Muscle of back (tissue), 13 donors: ENCODE measurements at places on chromosomes 13 and 19. TPM values are rescaled to one million over a fixed set of nuclear protein-coding genes. Genes with fewer than 3 reads are reported as not detected.

DNA sequence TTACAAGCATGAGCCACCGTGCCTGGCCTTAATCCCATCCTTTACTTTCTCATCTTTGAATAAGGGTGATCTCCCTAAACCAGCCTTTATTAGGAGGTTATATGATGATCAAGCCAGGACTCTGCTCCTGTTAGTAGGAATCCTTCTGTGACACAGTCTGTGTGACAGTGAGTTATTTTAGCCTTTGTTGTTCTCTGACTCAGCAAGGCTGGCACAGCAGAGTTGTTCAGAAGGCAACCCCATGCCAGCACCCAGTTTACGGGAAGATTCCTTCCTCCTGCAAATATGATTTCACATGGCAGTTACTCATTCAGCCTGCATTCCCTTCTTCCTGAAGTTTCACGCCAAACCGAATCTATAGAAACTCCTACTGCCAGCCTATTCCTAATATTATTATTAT is 10.5 kb upstream of the MIER2 start:
- no peak for DNase-seq

- DNase-seq: no peak
These were observed 81.2 kb downstream of the NHLRC3 start for GRCh38 chr13:39119422-39119821.

DNA sequence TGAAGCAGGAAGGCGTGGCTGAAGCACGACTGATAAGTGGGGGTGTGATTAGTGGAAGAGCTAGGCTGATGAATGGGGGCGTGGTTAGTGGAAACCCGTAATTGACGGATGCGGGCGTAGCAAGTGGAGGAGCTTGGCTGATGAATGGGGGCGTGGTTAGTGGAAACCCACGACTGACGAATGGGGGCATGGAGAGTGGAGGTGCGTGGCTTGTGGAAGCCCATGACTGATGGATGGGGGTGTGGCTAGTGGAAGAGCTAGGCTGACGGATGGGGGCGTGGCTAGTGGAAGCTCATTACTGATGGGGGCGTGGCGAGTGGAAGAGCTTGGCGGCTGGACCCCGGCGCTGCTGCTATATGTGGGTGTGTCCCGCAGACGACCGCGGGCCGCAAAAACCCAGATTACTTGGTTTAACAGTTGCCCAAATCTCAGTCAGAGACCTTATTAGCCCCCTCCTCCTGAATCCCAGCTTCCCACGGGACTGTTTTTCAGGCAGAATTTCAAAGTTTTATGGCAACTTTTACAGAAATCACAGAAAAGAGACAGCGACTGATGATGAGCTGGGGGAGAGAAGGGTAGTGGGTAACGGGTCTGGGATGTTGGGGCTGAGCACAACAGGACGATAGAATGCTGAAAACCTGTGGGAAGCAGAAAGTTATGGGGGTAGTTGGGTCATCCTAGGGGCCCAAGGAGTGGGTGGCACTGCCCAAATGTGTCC is 9.0 kb upstream of the MEIS3 start:
- DNase-seq: peak; percentile 97

DNA sequence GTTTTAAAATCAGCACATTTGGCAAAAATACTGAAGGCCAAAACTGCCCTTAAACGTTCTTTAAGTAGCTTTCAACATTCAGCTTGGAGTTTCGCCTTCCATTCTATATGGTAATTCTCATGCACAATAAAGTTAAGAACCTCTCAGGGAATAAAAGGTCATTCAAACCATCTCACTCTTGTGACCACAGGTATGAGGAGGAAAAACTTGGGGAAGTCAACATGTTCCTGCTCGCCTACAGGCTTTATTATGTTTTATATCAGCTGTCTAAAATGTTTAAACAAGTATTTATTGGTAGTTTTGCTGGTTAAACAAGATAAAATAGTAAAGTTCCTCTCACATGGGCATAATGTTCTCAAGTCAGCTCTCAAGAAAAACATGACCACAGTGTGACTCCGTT is 19.9 kb upstream of the TM9SF2 start:
- DNase-seq: no peak

The PEAK3 gene
- 0.10 TPM for polyA plus RNA-seq

DNA sequence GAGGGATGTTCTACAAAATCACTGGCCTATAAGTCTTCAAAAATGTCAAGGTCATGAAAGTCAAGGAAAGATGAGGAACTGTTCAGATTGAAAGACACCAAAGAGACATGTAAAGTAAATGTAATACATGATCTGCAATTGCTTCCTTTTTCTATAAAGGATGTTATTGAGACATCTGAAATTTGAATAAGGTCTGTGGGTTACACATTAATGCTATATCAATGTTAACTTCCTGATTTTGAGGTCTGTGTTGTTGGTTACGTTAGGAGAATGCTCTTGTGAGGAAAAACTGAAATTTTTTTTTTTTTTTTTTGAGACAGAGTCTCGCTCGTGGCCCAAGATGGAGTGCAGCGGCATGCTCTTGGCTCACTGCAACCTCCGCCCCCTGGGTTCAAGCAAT is 197.4 kb downstream of the RGCC start:
- no peak for DNase-seq

- DNase-seq: no peak
These were observed 103.3 kb downstream of the DLEU7 start for GRCh38 chr13:50740052-50740741.

The FRY gene
- polyA plus RNA-seq: 50.4 TPM

- peak; percentile 55 for DNase-seq
These were observed 13.3 kb upstream of the CACNG6 start for GRCh38 chr19:53977991-53978731.

- no peak for DNase-seq
These were observed 49.3 kb downstream of the LIG4 start for GRCh38 chr13:108166078-108166477.

The SIGLEC7 gene
- 0.46 TPM for polyA plus RNA-seq

DNA sequence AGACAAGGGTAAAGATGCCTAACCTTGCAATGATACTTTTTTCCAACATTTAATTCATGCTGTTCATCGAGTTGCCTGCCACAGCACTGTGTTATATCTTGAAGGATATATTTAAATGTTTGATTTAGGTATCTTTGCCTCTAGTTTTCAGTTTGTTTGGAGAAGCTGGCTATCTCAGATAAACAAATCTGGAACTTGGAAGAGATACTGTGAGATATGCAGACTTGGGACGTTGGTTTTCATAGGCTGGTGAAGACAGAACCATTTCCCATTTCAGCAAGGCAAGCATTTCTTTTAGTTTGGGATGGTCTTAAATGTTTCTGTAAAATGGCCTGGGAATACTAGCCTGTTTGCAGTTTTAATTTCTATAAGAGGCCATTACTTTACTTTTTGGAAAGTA is 3.3 kb downstream of the RNASEH2B start:
- DNase-seq: no peak

DNA sequence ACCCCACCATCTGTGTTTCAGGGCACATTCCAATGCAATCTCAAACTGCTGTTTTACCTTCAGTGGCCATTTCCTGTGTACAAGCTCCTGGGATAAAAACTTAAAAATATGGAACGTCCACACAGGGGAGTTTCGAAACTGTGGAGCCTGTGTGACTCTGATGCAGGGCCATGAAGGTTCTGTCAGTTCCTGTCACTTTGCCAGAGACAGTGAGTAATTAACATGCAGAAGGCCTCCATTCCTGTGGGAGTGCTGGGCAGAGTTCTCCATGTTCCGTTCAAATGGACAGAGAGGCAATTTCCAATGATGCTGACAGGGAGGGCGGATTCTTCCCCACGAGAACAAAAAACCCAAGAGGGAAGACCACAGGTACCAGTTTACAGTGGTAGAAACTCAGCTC is 24.4 kb downstream of the WDR88 start:
- no peak for DNase-seq

GRCh38 chr13:43905435-43906031 is 25.8 kb downstream of the LACC1 start:
- peak; percentile 81 for DNase-seq

DNA sequence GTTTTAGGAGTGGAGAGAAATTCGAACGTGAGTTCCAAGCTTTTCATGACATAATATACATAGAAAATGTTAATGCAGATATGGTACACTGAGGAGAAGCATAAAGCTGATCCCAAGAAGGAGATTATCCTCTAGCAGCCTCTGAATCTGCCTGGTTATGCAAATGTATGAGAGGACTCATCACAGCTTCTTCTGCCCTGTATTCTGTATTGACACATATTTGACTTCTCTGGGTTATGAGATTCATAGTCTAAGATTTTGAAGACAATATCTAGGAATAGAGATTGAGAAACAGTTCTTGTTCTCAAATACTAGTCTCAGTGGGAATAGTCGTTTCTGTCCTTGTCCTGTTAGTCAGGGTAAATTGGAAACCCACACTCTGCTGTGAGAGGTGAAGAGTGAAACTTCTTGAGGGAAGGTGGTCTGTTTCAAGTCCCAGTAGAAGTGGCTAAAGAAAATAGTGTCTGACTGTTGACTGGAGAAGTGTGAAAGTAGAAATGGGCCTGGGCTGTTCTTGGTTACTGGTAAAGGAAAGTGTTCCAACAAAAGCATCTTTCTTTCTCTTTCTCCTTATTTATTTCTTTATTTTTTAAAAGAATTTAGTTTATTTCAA is 1356.6 kb downstream of the SLITRK5 start:
- DNase-seq: no peak

GRCh38 chr13:111532111-111532510 is 211.7 kb downstream of the TEX29 start:
- no peak for DNase-seq

GRCh38 chr19:34313188-34313587 is 51.8 kb upstream of the GPI start:
- DNase-seq: no peak

The NKPD1 gene
- 0.19 TPM for polyA plus RNA-seq

The ZNF181 gene
- polyA plus RNA-seq: 13.7 TPM

DNA sequence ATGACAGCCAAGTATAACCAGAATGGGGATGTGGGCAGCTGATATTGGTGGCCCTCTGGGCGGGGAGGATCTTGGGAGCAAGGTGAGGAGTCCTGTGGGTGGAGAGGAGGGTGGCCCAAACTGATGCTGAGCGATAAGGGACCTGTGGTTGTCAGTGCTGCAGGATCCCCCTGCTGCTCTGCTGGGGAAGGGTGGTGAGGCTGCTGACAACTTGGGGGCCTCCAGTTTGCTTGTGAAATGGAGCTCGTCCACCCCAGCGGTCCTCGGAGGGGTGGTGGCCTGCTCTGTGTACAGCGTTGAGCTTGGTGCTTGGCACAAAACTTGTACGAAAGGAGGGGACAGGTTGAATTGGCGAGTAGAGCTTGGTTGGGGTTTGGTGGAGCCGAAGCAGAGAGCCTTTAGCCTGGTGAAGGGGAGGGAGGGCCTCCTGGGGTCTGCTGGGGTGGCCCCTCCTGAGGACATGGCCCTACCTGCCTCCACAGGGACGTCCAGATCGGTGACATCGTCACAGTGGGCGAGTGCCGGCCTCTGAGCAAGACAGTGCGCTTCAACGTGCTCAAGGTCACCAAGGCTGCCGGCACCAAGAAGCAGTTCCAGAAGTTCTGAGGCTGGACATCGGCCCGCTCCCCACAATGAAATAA is 2.9 kb downstream of the RPS11 start:
- no peak for DNase-seq

DNA sequence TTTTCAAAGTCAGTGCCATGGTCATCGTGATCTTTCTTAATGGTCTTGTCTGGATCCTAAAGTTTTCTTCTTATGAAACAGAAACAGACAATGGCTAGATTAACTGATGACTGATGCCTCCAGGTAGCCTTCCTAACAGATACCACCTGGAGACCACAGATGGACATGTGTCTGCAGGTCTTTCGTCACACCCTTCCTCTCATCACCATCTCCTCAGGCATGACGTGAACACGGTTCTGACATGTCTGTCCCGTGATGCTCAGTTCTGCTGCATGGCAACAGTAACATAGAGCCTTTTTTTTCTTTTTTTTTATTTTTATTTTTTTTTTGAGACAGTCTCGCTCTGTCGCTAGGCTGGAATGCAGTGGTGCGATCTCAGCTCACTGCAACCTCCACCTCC is 13.1 kb upstream of the LAMP1 start:
- DNase-seq: no peak

DNA sequence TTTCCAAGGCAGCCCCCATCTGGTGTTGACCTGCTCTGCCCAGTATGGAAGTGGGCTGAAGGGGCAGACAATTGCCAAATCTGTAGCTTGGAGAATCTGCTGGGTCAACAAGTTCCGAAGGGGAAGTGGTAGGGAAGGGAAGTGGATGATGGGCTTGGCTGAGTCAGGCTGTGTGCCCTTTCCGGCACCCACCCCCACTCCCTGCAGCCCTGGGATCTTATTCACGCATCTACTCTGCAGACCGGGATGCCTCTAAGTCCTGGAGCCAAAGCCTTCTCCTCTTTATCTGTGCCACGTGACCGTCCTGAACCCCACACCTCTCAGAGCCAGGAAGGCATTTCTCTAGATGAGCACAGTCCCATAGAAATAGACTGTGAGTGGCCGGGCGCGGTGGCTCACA is 7.5 kb upstream of the C5AR2 start:
- peak; percentile 41 for DNase-seq

- no peak for DNase-seq
These were observed 348.5 kb downstream of the RFC3 start for GRCh38 chr13:34166406-34166805.

GRCh38 chr19:46451352-46451751 is 20.0 kb downstream of the PNMA8A start:
- DNase-seq: peak; percentile 62
